ENCODE measurements at places on chromosomes 11 and 22. TPM values are rescaled to one million over a fixed set of nuclear protein-coding genes. Genes with fewer than 3 reads are reported as not detected.
A peak's percentile ranks its signal among the peaks of the same experiment; 100 is the strongest.

The CBLIF gene
- not detected for total RNA-seq

DNA sequence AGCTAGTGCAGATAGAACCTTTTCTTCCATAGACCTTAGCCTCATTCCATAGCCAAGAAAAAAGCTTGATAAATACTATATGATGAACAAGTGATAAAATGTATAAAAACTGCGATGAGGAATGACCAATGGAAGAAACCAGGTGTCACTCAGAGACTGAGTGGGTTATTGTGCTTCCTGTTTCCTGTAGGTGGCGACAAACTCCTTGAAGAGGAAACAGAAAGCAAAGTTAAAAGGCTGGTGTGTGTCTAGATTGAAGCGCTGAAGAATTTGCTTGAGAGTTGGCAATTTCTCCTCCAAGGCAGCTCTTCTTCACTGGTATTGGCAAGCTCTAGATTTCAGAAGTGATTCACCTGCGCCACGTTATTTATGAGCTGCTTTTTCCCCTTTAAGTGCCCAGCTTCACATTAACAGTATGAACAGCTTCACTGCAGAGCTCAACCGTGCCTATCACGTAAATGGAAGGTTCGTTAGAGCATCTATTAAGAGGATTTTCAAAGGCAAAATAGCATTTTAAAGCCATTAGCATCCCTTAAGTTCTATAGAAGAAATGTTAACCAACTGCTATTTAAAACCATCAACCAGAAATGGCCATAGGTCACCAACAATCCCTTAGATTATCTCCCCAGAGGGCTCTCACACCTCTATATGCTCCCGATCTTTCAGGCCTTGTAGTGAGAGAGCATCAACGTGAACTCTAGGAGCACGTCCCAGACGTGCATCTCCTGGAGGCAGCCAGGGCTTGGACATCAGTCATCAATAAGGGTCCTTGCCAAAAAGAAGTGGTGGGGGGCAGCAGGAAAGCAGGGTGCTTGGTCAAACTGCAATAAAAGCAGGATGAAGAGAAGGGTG lies 179.4 kb downstream of the CADM1 start:
- no peak for DNase-seq

GRCh38 chr11:7348432-7349304 lies 97.0 kb downstream of the SYT9 start:
- no peak for DNase-seq

The DEPDC7 gene
- 18.4 TPM for total RNA-seq

GRCh38 chr22:44409974-44410316 lies 88.1 kb downstream of the RTL6 start:
- DNase-seq: no peak

GRCh38 chr11:71543866-71544265 lies 4.4 kb upstream of the KRTAP5-9 start:
- no peak for DNase-seq

- DNase-seq: peak; percentile 67
Measured at GRCh38 chr22:32660292-32660691, 141.2 kb upstream of the TIMP3 start.

- DNase-seq: no peak
Measured at GRCh38 chr11:134712228-134713145, 300.4 kb upstream of the B3GAT1 start.

The RIMBP3B gene
- total RNA-seq: 0.04 TPM

DNA sequence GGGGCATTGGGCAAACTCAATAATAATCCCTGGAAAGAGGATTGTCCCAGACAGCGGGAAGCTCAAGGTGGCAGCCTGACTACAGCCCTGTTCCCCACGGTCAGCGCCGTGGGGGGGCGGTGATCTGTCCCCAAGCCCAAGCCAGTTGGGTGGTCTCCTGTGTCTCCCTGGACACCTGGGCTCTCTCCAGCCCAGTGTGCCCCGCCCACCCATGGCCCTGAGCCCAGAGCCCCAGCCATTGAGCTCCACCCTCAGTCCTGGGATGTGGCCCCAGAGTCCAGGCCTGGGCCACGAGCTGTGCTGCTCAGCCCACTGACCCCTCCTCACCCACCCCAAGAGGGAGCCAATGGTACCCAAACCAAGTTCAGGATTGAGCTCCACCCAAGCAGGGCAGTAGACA lies 27.9 kb upstream of the PDE2A start:
- DNase-seq: no peak

The P2RX6 gene
- total RNA-seq: 0.42 TPM

DNA sequence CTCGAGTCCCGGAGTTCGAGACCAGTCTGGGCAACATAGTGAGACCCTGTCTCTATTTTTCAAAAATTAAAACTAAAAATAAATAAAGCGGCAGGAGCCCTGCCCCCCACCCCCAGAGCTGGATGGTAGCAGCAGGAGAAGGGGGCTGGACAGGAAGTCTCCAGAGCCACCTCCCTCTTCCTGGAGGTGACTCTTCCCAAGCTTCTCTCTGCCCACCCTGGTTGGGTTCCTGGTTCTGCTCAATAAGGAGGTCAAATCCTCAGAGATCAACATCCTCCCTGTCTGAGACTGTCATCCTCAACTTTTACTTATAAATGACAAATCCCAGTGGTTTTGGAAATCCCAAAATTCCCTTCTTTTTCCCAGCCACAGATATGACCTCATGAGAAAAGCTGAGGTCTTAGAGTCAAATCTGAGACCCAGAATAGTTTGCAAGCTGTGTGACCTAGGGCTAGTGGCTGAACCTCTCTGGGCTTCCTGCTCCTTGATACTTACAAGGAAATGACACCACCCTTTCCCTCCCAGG lies 987 bp downstream of the C1QTNF6 start:
- peak; percentile 17 for DNase-seq

DNA sequence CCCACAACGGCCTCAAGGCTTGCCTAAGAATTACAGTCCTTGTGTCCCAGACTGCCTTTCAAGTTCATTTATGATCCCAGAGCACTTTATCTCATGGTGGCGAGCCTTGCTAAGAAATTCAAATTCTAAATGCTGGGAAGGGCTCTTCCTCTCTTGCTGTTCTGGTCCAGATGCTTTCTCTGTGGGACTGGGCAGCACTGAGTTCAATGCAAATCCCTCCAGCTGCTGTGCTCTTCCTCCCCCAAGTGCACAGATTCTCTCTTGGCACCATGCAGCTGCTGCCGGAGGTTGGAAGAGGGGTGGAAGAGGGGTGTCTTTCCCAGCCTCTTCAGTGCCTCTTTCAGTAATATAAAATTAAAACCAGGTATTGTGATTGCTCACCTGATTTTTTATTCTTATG lies 828.0 kb downstream of the DLG2 start:
- no peak for DNase-seq

DNA sequence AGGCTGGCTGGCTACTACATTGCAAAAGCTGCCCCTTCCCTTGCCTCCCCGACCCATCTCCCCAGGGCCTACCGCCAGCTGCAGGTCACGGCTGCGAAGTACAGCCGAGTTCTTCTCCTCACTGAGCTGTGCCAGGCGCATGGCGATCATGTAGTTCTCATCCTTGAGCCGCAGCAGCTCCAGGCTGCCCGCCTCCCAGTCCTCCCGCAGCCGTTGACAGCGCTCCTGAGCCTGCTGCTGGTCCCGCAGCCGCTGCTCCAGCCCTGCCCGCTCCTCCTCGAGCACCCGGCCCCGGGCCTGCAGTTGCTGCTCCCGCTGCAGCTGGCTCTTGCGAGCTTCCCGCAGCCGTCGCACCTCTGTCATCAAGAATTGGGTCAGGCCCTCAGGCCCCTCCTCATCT lies 3.3 kb downstream of the CARD10 start:
- peak; percentile 21 for DNase-seq

The PANX2 gene
- total RNA-seq: 6.5 TPM

- DNase-seq: no peak
Measured at GRCh38 chr11:22390283-22390655, 52.1 kb downstream of the SLC17A6 start.

DNA sequence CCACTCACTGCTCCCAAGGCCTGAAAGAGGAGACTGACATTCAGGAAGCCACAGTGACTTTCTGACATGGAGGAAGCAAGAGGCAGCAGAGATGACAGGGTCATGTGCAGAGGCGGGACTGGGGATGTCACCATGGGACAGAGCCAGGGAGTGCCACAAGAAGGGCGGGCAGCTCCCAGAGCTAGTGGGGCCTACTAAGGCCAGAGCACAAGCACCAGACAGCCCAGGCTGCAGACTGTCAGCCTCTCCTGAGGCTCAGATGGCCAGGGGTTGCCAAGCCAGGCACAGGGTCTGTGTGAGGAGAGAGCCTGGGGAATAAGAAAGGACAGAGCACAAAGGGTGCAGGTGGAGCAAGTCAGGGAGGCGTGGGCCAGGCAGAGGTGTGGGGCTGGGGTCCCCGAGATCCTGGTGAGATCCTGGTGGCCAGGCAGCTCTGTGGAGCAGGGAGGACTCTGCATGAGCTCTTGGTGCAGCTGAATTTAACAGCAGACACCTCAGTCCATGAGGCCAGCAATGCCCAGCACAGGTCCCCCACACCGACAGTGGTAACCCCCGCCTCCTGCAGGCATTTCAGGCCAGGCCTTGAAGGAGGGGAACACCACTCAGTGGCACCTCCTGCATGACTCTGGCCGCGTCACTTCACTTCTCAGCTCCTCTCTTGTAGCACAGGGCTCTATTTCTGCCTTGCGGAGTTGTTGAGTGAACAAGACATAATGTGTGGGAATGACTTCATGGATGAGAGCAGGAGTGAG lies 52.3 kb downstream of the SGSM3 start:
- DNase-seq: no peak

DNA sequence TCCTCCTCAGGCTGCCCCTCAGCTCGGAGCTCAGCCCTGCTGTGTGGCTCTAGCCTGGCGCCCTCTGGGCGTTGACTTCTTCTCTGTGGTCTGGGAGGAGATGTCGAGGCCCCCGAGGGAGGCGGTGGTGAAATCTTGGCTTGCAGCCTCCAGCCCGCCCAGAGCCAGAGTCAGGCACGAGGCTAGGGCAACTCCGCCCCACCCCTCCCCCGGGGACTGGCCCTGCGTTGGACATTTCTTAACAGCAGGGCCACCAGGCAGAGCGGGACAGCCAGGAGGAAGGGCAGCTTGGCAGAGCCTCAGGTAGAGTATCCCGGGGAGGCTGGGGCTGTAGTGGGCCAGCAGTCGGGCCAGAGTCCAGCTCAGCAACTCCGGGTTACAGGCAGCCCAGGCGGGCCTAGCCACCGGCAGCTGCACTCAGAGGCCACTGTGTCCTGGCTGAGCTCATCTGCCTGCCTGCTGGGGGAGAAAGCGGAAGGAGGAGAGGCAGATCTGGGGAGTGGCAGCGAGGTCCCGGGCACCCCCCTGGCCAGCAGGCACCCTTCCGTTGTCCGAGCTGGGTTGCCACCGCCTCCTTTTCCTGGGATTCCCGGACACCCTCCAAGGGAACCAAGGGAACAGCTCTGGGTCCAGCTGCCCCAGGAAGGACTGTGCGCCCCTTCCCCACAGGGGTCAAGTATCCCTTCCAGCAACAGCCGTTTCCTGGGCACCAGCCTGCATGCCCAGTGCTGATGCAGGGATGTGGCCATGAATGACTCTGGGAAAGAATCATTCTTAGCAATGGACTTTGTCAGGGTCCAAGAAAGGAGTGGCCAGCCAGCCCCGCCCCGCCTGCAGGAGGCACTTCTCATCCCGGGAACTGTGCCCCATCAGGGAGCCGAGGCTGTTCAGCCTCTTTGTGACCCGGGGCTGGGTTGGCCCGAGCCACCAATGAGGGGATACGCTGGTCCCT lies at the start of gene ALDH3B1:
Gene ALDH3B1, plus strand, starts transcription at position 238 of the 952 bp plus-strand sequence. CDS start 4,971 bp downstream, outside the sequence.
- peak; percentile 98 for DNase-seq

DNA sequence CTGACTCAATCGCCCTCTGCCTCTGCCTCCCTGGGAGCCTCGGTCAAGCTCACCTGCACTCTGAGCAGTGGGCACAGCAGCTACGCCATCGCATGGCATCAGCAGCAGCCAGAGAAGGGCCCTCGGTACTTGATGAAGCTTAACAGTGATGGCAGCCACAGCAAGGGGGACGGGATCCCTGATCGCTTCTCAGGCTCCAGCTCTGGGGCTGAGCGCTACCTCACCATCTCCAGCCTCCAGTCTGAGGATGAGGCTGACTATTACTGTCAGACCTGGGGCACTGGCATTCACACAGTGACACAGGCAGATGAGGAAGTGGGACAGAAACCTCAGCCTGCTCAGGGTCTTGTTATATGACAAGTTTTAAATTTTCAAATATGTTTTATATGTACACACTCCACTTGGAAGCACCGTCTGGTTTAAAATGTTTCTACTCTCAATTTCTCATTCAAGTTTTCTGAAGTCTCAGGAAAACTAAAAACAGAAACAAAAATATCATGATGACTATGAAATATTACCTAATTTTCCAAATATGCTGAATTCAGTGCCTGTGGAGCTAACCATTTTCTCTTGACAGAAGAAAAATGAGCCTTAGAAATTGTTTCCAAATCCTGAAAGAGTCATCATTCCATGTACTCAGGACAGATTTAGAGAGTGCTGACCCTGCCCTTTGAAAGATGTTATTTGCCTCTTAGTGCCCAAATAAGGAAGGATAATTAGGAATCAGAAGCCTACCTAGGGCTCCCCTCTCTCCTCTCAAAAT lies 48.8 kb upstream of the TOP3B start:
- no peak for DNase-seq

DNA sequence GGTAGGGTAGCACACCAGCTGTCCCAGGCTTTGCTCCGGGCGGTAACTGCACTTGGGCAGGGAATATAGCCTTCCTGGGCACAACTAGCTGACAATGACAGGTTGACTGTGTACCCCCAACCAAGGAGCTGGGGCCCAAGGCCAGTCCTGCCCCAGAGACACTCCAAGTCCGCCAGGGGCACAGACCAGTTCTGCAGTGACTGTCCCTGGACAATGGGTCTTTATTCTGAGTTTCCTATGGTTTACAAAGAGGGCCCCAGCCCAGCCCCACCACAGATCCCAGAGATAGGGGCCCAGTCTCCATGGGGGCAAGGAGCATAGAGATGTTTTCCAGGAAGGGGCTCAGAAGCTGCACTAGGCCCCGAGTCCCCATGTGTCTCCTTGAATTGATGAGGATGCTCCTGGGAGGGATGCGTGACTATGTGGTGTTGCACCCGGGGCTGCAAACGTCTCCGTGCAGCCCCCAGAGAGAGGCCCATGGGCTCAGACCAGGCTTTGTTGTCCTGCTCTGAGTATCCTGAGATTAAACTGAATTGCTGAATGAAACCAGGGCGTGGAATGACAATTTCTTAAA lies 48.4 kb downstream of the CD6 start:
- DNase-seq: no peak
